Sciatic nerve (tissue), 2 donors: ENCODE measurements at places on chromosomes 13 and 19.

DNA sequence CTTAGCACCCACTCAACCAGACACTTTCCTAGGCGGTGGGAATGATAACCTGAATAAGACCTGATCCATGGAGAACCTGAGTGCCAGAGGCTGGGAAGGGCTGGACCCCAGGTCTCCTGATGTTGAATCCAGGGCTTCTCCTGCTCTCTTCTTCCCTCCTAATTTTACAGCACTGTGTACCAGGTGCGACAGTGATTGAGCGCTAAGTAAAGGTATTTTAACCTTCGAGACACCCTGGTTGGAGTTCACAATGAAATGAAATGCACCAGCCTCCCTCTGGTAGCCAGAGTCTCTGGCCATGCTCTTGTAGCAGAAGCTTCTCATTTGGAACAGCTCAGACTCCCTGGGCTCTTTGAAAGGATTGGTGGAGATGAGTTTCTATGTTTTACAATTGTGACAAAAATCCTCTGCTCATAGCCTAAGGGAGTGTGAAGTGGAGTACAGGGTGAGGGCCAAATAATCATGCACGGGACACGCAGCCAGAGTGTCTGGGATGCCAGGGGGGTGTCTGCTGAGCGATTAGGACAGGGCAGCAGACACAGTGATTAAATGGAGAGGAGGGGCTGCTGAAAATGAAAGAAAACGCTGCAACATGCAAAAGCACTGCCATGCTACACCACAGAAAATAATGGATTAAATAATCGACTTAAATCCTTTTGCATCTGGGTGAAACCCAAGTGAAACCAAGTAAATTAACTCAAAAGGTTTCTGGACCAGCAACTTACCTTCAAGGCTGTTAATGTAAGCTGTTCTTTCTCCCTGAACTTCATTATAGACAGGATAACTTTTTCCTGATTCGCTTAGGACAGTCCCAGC lies 83.8 kb downstream of the FAM216B start:
- DNase-seq = no peak

DNA sequence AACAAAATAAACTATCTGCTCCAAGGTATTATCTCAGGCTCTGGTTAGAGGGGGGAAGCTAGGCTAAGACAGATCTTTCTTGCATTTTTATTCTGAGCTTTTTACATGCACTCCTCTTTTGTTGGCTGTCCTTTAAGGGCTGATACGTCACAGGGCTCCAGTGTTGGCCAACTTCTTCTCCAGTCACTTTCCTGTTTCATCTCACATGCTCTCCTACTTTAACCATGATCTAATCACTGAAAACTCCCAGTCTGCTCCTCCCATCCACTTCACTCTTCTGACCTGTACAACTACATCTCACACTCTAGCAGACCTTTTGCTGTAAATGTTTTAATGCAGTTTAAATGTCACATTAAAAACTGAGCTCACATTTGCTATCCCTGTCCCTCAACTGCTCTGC lies 510.0 kb upstream of the KLF12 start:
- no peak for DNase-seq

- no peak for DNase-seq
Measured at GRCh38 chr19:40502647-40503319, 36.0 kb downstream of the SPTBN4 start.

DNA sequence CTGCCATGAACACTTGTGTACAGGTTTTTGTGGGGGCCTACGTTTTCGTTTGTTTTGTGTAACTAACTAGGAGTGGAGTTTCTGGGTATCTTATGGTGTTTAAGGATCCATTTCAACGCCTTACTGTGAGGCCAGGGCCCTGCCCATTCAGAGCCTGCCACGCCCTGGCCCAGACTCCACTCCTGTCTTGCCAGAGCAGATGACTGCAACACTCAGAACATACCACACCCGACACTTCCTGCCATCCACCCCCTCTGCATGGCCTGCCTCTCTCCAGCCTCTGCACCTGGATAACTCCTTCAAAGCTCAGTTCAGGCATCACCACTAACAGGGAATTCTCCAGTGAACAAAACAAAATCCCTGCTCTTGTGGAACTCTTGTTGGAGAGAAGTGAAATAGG lies 43.2 kb downstream of the RGCC start:
- no peak for DNase-seq

DNA sequence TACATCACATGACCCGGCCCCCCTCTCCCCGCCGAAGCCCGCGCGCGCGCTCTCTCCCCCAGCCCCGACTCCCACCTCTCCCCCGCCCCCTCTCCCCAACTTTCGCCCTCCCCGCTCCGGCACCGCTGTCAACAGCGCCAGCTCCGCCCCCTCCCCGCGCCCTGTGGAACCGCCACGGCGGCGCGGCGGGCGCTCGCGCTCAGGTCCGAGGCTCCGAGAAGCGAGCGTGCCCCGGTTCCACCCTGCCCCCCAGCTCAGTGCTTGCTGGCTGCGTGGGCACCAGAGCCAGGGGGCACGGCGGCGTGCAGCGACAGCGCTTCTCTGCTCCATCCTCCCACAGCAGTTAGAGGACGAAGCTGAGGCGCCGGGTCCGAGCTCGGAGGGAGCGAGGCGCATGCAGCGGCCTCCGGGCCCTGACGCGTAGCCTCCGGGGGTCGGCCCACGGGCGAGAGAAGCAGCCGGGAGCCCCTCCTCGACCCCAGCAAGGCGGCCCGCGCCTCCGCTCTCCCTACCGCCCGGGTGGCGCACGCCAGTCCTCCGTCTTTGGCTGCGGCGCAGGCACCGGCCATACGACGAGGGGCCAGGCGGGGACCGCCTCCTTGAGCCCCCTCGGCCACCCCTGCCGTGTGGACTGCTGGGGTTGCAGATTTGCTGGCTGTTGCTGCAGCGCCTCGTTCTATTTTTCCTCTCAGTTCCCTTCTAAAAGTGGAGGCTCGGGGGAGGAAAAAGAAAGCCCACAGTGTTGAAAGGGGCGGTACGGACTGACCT lies 109.5 kb downstream of the KCNRG start:
- no peak for DNase-seq

DNA sequence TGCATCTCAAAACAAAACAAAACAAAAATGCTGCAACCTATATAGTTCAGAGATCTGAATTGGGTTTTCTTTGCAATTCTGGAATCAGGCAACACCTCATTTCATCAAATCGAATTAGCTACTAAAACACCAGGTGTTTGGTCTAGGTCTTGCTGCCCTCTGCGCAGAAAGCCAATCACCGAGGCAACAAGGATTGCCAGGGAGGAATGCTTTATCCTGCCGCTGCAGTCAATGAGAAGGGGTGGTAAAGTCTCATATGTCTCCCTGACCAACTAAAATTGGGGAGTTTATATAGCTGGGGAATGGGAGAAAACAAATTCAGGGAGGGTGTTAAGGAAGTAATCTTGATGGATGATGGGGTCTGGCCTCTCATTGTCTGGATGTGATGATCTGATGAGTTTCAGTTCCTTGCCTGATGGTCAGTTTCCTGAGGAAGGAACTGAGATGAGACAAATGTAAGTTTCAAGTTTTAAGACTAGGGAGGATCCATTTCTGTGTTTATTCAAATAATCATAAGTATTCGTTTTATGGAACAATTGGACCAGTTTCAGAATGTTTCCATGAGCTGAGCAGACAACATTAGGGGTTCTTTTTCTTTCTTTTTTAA lies 5.0 kb upstream of the YJU2 start:
- DNase-seq = no peak

DNA sequence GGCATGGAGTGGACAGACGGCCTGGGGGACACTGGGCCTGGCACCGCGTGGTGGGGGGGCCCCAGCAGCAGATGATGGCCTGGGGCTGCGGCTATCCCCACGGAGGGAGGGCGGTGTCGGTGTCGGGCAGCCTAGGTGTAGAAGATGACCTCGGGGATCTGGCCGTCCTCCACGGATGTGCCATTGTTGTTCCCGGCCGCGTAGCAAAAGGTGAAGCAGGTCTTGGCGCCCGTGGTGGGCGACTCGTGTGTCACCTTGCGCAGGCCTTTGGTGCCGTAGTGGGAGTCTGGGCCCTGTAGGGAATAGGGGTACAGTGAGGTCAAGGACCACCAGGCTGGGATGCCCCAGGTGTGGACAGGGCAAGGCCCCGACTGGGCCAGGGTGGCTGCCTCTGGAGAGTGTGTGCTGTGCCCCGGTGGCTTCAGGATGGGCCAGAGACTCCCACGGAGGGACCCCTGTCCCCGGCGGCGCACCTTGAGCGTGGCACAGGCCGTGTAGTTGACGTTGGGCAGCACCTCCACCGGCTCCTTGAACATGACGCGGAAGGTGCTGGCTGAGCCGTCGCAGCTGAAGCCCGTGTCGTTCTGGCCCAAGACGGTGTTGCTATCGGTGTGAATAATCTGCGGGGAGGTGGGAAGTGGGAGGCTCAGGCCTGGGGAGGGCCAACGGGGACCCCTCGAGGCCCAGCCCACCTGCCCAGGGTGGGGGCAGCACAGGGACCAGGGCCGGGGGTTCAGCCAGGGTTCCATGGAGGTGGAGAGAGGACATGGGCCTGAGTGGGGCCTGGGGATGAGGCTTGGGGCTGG lies 29.0 kb downstream of the BTBD2 start:
- DNase-seq = no peak

GRCh38 chr13:34065928-34066327 lies 248.0 kb downstream of the RFC3 start:
- DNase-seq = no peak

GRCh38 chr13:37369616-37370015 lies 229.0 kb downstream of the POSTN start:
- no peak for DNase-seq

- DNase-seq = no peak
Measured at GRCh38 chr19:42309686-42310085, 3.4 kb upstream of the TMEM145 start.

DNA sequence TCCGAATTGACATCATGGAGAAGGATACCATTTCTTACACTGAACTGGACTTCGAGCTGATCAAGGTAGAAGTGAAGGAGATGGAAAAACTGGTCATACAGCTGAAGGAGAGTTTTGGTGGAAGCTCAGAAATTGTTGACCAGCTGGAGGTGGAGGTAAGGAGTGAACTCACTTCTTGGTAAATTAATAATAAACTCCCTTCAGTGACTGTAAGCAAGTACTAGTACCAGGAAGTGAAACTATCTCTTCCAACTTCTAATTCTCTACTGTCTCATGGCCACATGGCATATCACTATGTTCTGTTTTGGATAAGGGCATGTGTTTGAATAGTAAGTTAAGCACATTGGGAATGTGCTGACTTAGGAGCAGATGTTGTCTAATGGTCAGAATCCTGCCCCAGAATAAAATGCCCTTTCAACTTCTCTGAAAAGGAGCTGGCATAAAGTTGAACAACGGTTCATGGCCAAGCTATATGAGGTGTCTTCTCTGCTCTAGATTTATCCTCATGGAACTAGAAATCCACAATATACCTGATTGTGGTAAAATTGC lies 13.4 kb downstream of the OLFM4 start:
- no peak for DNase-seq

DNA sequence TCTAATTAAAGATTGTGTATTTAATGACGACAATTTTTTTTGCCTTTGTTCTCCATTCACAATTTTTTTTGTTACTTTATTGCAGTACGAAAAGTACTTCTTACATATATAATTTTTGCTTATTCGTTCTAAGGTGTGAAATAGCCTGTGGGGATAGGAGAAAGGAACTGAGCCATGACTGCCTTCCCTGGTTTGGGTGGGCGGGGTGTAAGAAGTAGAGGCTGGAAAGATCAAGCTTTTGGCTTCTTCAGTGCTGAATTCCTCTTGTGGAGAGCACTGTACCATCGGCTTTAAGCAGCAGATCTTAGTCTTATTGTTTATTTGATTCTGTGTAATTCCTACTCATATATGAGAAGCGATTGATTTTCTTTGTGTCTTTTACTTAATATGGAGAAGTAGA lies 115.8 kb downstream of the NBEA start:
- no peak for DNase-seq

- DNase-seq = no peak
Measured at GRCh38 chr13:27302643-27303262, 32.1 kb downstream of the RASL11A start.

DNA sequence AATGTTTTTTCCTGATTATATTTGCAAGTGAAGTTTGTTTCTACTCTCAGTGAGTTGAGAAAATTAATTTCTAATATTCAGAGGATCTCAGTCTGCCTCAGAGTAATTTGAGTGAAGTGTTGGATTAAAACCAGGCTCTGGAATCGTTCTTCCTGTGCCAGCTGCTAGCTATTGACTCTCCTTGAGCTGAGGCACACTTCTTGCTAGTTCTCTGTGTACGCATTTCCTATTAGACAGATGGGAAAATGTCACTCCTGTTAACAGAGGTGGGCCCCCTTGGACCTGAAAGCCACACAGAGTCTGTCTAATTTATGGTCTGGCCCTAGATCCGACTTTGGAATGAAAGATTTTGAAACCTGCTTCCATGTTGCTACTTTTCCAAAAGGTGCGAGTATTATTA lies 107.6 kb upstream of the RNF113B start:
- no peak for DNase-seq

- peak; percentile 71 for DNase-seq
Measured at GRCh38 chr19:42121656-42122069, 10.6 kb downstream of the POU2F2 start.

DNA sequence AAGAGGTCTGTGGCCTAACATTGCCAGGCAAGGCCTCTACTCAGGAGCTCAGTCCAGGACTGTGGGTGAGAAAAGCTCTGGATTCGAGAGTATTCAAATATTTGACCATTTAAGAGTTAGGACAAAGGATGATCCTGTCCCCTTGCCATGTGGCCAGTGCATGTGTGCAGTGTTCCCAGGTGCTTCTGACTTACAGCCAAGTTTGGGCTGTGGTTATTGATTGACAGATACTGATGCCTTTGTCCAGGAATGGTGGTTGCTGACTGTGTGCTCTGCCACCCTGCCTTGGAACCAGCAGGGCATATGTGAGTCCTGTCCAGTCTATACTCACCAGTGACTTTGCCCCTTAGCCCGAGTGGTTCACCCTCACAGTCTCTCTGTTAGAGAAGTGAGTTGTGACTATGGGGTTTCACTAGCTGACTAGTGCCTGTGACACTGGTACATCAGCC lies 51.9 kb downstream of the GARRE1 start:
- DNase-seq = no peak

- no peak for DNase-seq
Measured at GRCh38 chr19:46821512-46822409, 28.9 kb downstream of the AP2S1 start.

DNA sequence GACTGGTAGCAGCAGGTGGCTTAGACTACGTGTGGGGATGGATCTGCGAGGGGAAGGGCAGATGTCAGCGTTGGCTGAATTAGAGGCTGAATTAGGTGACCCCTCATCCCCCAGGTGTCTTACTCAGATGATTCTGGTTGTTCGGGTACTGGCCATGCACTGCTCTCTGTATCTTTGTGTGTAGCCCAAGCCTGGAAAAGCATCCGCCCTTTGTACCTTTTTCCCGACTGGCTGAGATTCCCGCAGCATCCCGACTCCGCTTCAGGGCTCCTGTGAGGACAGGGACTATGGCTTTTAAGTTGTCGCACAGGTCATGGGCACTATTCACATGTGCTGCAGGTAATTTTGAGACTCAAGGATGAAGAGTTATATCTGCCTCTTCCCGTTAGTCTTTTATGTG lies 7.2 kb downstream of the TFDP1 start:
- DNase-seq = peak; percentile 37

GRCh38 chr13:44274771-44275205 lies 98.8 kb upstream of the SERP2 start:
- DNase-seq = no peak
